ENCODE measurements at places on chromosomes 3 and 15. TPM values are rescaled to one million over a fixed set of nuclear protein-coding genes. Genes with fewer than 3 reads are reported as not detected.

DNA sequence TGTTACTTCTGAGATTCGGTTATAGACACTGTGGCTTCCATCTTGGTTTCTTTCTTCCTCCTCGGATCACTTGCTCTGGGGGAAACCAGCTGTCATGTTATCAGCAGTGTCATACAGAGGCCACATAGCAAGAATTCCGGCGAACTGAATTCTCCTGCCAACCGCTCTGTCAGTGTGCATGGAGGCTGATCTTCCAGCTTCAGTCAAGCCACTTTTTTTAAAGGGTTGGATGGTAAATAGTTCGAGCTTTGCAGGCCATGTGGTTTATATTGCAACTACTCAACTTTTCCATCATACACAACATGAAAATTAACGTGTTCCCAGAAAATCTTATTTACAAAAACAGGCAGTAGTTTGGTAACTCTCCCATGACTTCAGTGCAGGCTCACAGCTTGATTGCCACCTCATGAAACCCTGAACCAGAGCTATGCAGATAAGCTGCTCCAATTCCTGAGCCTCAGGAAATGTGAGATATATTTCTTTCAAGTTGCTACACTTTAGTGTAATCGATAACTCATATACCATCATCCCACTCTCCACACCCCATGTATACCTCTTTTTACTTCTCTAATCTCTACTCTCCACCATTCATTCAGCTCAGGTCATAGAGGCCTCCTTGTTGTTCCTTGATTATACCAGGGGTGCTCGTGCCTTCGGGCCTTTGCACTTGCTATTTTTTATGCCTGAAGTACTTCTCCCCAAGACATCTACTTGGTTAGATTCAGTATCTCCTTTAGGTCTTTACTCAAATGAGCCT is 7.2 kb downstream of the RPL22L1 start:
- DNase-seq = no peak
- H3K4me3 ChIP-seq = no peak overlapping the region
- peaks cover 4% of the 10 kb centered on the region for H3K27me3 ChIP-seq
- H3K27ac ChIP-seq = no peak overlapping the region
- H3K36me3 ChIP-seq = no peaks in the 10 kb centered on the region

DNA sequence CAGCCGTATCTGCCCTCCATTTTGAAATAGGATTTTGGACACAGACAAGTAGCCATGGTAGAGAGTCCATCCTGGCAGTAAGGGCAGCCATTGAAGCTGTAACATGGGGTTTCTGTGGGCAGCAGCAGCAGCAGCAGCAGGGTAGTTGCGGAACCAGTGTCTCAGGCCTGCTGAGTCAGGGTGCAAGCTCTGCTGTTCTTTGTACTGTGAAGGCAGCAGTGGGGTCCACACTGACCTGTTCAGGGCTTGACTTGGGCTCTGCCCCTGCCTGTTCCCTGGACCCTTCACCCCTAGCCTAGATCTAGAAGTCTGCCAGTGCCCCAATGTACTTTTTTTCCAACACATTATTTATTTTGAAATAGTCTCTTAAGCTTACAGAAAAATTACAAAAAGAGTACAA is 9.7 kb downstream of the PEX5L start:
- peaks cover 3% of the 10 kb centered on the region for H3K4me1 ChIP-seq
- DNase-seq = no peak
- H3K36me3 ChIP-seq = no peaks in the 10 kb centered on the region
- H3K27ac ChIP-seq = no peak overlapping the region
- H3K27me3 ChIP-seq = no peaks in the 10 kb centered on the region
- H3K4me3 ChIP-seq = no peak overlapping the region

- H3K36me3 ChIP-seq = no peaks in the 10 kb centered on the region
- H3K27ac ChIP-seq = no peak overlapping the region
- H3K4me3 ChIP-seq = no peak overlapping the region
- DNase-seq = no peak
- no peaks in the 10 kb centered on the region for H3K27me3 ChIP-seq
- H3K4me1 ChIP-seq = no peaks in the 10 kb centered on the region
Measured at GRCh38 chr3:71077070-71077469, 506.5 kb downstream of the FOXP1 start.

DNA sequence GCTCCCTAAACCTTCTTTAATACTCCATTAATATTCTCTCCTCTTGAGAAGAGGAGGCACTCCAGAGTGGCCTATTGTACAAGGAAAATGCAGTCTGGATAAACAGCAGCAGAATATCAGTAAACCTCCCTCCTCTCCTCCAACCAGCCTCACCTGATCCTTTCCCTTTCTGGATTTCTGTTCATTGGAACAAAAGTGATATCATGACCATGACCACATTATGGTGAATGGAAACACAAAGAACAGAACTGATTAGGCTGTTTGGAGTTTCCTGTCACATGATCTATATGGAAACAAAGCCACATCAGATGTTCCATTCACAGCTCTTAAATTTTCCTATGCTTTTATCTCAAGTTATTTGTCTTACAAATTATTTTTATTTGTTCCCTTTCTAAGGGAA is 14.6 kb downstream of the C2CD4B start:
- H3K27me3 ChIP-seq = peaks cover 2% of the 10 kb centered on the region
- no peak for DNase-seq
- no peaks in the 10 kb centered on the region for H3K36me3 ChIP-seq
- no peaks in the 10 kb centered on the region for H3K4me1 ChIP-seq
- H3K4me3 ChIP-seq = no peak overlapping the region
- no peak overlapping the region for H3K27ac ChIP-seq

DNA sequence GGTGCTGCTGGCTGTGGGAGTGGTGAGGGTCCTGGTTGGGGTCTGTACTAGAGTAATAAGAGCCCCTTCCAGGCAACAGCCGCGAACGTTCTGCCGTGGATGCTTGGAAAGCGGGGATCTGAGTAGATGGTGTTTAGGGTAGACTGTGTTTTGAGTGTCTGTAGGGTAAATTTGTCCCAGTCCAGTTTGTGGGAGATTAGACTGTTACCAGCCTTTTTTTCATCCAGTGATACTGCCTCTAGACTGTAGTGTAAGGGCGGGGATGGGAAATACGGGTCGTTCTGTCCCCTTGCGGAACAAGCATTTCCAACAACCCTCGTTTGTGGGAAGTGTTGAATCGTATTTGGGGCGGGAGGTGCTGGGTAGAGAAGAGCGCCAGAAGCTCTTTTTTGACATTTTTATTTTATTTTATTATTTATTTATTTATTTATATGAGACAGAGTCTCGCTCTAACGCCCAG is 424 bp downstream of the HAUS2 start:
- H3K27ac ChIP-seq = peak overlapping the region; percentile 95
- DNase-seq = peak; percentile 15
- peaks cover 12% of the 10 kb centered on the region for H3K27me3 ChIP-seq
- peak overlapping the region; percentile 97 for H3K4me3 ChIP-seq
- peaks cover 19% of the 10 kb centered on the region for H3K4me1 ChIP-seq

DNA sequence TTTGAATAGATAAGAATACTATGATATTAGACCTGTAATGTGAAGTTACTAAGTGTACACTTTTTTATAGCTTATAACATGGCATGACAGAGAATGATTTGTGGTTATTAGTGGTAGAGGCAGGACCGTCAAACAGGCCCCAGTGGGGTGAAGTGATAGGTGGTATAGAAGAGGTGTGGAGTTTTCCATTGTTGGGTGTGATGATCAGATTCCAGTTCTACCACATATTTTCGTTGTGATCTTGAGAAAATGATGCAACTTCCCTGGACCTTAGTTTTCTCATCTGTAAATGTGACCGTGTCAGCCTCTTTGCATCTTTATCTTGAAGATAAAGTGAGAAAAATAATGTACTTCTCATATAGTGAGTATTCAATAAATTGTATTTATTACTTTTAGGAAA is 30.3 kb upstream of the UTS2B start:
- no peak overlapping the region for H3K4me3 ChIP-seq
- peaks cover 7% of the 10 kb centered on the region for H3K36me3 ChIP-seq
- H3K4me1 ChIP-seq = peaks cover 25% of the 10 kb centered on the region
- peaks cover 3% of the 10 kb centered on the region for H3K27me3 ChIP-seq
- no peak for DNase-seq

DNA sequence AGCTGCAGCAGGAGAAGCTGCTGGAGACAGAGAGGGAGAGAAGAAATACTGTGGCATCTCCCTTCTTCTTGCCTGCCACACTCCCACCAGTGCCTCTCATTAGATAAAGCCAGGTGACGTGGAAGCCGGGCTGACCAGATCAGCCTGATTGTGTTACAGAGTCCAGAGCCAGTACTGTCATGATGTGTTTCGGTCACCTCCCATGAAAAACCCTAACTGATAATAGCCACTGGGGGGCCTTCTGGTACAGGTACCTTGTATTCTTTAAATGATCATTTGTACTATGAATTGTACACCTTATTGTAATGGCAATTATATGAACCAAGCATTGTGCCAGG is 125.8 kb upstream of the TMEM108 start:
- H3K27ac ChIP-seq = no peak overlapping the region
- no peaks in the 10 kb centered on the region for H3K4me1 ChIP-seq
- no peak overlapping the region for H3K4me3 ChIP-seq
- no peaks in the 10 kb centered on the region for H3K36me3 ChIP-seq
- no peak for DNase-seq

DNA sequence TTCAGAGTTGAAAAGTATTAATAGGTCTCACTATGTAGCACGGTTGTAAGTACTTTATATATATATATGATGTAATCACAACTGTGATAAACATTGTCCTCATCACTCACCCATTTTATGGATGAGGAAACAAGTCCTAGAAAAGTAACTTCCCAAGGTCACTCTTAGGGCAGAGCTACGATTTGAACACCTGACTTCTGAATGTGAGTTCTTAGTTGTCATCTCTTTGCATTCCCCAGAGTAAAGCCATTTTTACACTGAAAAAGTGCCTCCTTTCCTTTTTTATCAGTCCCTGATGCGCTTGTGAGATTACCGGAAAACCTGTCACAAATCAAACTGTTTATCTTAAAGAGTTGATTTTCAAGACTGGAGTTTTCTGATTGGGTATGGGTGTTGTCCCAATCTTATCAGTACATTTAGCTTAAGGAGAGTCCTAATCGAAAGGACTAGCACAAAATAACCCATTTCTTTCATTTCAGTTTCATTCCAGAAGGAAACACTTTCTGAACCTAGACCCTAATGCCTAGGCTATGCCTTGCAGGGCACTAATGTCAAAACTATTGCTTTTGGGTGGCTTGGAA is 2.3 kb upstream of the EDEM1 start:
- peaks cover 4% of the 10 kb centered on the region for H3K27me3 ChIP-seq
- no peak for DNase-seq
- H3K27ac ChIP-seq = no peak overlapping the region
- peaks cover 4% of the 10 kb centered on the region for H3K4me1 ChIP-seq
- H3K4me3 ChIP-seq = no peak overlapping the region

GRCh38 chr3:16508591-16508995 is 4.9 kb downstream of the RFTN1 start:
- H3K36me3 ChIP-seq = peaks cover 9% of the 10 kb centered on the region
- H3K4me1 ChIP-seq = peaks cover 32% of the 10 kb centered on the region
- H3K27me3 ChIP-seq = peaks cover 2% of the 10 kb centered on the region
- peak overlapping the region; percentile 7 for H3K27ac ChIP-seq
- no peak overlapping the region for H3K4me3 ChIP-seq

GRCh38 chr3:65867463-65868210 is 171.1 kb downstream of the MAGI1 start:
- DNase-seq = no peak
- H3K4me3 ChIP-seq = no peak overlapping the region
- no peaks in the 10 kb centered on the region for H3K36me3 ChIP-seq
- peaks cover 13% of the 10 kb centered on the region for H3K4me1 ChIP-seq
- peaks cover 3% of the 10 kb centered on the region for H3K27me3 ChIP-seq

DNA sequence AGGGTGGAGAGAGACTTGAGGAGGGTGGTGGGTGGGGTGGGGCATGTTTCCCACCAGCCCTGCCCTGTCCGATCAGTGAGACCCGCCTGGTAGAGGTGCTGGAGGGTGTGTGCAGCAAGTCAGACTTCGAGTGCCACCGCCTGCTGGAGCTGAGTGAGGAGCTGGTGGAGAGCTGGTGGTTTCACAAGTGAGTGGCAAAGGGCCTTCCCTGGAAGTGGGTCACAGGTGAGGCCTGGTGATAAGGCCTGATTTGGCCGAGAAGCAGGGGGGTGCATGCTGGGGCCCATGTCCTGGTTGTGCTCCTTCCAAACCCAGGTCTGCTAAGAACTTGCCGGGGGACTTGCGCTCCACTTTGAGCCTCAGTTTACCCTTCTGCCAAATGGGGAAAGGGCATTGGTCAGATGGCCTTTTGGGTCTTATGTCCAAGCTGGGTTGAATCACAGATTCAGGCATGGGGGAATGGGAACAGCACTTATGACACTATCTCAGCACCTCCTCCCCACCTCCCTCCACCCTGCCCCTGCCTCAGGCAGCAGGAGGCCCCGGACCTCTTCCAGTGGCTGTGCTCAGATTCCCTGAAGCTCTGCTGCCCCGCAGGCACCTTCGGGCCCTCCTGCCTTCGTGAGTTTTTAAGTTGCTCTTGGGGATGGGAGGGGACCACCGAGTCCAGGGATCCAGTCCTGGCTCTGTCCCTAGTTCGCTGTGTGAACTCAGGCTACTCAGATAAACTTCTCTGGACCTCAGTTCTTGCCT is 4.0 kb downstream of the CRELD1 start:
- H3K36me3 ChIP-seq = no peaks in the 10 kb centered on the region
- peak overlapping the region; percentile 48 for H3K27ac ChIP-seq
- peaks cover 12% of the 10 kb centered on the region for H3K4me1 ChIP-seq
- no peak for DNase-seq
- H3K4me3 ChIP-seq = no peak overlapping the region

- H3K4me1 ChIP-seq = peaks cover 14% of the 10 kb centered on the region
- no peak overlapping the region for H3K27ac ChIP-seq
- no peak overlapping the region for H3K4me3 ChIP-seq
- H3K36me3 ChIP-seq = no peaks in the 10 kb centered on the region
Measured at GRCh38 chr15:84804005-84804900, 12.9 kb upstream of the ALPK3 start.

GRCh38 chr15:46676233-46677206 is 1040.8 kb upstream of the SEMA6D start:
- no peak overlapping the region for H3K27ac ChIP-seq
- H3K4me3 ChIP-seq = no peak overlapping the region
- H3K36me3 ChIP-seq = no peaks in the 10 kb centered on the region
- H3K4me1 ChIP-seq = peaks cover 4% of the 10 kb centered on the region

GRCh38 chr3:30193625-30194044 is 412.8 kb upstream of the TGFBR2 start:
- H3K4me1 ChIP-seq = no peaks in the 10 kb centered on the region
- H3K27me3 ChIP-seq = no peaks in the 10 kb centered on the region
- no peaks in the 10 kb centered on the region for H3K36me3 ChIP-seq
- no peak overlapping the region for H3K4me3 ChIP-seq
- no peak for DNase-seq

DNA sequence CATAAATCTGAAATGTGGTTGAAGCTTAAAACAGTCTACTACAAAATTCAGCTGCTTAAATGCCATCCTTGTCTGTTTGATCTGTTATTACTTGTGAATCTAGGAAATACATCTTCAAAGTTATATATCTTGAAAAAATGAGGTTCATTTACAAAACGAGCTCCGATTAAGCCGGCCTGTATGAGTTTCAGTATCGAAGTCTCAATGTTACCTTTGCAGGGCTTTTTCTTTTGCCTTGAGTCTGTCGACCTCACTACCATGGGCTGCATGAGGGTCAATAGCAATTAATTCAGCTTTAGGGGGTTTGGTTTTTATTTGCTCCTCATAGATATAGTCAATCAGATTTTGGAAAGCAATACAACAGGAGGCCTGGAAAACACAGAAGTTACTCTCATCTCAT is 23.2 kb downstream of the ERICH6 start:
- H3K27ac ChIP-seq = no peak overlapping the region
- H3K36me3 ChIP-seq = peaks cover 16% of the 10 kb centered on the region
- no peak overlapping the region for H3K4me3 ChIP-seq
- H3K4me1 ChIP-seq = no peaks in the 10 kb centered on the region

Gene EIF4E3
- total RNA-seq = 21.9 TPM

Gene C3orf22
- not detected for total RNA-seq

Gene ATP13A5
- total RNA-seq = not detected

Gene SLC28A2
- total RNA-seq = not detected

Gene CPNE9
- 54.6 TPM for total RNA-seq

Gene GALNT15
- 0.39 TPM for total RNA-seq

Gene RGMA
- total RNA-seq = 56.6 TPM

Gene FLNB
- total RNA-seq = 75.4 TPM

Gene SLC15A2
- 0.64 TPM for total RNA-seq

Gene PLA2G4D
- not detected for total RNA-seq

Measured in glutamatergic neuron (in vitro differentiated cells).